Astrocyte of the spinal cord (primary cell): ENCODE measurements at places on chromosomes 4 and X.

DNA sequence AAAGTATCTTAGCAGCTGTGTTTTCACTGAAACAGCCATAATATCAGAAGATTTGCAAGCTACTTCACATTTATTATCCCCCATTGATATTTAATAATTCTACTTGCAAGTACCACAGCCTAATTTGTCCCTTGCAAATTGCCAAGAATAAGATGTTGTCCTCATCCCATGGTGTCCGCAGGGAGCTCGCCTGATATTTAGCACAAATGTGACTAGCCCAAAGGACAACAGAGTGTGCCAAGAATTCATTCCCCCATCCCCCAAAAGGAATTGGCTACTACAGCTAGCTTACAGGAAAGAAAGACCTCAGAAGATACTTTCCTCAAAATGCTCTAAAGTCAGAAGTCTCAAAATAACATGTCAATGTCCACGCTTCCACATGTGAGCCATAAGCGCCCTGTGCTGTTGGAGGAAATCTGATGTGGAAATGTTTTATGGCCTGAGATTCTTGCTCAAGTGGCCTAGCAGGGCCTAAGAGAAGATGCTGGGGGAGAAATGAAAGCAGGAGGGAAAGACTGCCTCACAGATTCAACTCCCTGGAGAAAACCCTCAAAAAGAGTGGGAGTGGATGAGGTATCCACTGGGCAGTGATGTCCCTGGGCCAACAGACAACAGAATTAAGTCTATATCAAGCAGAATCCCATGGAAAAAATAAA is 111.4 kb downstream of the SH3KBP1 start:
- no peak for DNase-seq

- DNase-seq, result peak; percentile 52
These were observed 566.4 kb upstream of the DIPK2B start for GRCh38 chrX:45766981-45767501.

DNA sequence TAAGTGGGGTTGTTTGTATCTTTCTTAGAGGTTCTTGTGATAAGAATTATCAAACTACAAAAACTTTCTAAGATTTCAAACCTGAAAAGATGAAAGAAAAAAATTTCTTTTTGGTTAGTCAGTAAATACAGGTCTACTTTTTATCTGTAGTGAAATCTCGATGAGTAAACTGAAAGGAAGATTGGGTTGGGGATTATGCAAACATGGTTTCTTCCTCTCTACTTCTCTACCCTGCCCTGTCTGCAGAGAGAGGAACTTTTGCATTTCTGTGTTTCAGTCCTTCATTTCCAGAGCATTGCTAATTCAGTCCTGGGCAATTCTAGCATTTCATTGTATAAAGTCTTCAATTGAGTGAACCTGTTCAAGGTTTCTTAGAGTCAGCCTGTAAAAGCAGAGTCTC is 51.6 kb upstream of the IL2 start:
- DNase-seq, result no peak

GRCh38 chr4:128600410-128600809 is 209.1 kb upstream of the JADE1 start:
- DNase-seq, result peak; percentile 29

GRCh38 chr4:61202638-61203435 is 2.7 kb downstream of the ADGRL3 start:
- DNase-seq, result peak; percentile 25
